ENCODE measurements at places on chromosomes 11 and 22.
A peak's percentile ranks its signal among the peaks of the same experiment; 100 is the strongest.

- DNase-seq = peak; percentile 13
Measured at GRCh38 chr11:1308743-1309497, 512 bp downstream of the TOLLIP start.

DNA sequence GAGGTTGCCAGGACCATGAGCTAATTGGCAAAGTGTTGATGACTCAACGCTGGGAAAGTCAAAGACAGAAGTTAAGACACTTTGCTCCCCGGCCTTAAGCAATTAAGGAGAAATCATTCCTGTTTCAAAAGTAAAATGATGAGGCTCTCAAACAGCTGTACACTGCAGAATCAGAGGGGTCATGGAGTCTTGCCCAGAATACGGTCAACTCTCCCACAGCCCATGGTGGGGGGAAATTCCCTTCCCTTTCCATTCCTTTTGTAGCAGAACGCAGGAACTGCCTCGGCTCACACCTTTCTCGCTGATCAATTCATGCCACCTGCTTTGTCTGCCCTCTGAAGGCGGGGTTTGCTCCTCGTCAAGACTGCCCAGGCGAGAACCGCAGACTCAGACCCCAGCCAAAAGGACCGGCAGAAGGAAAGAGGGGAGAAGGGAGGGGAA is 52.8 kb downstream of the MN1 start:
- DNase-seq = no peak

GRCh38 chr22:31138126-31138525 is 2.2 kb downstream of the PLA2G3 start:
- no peak for DNase-seq

DNA sequence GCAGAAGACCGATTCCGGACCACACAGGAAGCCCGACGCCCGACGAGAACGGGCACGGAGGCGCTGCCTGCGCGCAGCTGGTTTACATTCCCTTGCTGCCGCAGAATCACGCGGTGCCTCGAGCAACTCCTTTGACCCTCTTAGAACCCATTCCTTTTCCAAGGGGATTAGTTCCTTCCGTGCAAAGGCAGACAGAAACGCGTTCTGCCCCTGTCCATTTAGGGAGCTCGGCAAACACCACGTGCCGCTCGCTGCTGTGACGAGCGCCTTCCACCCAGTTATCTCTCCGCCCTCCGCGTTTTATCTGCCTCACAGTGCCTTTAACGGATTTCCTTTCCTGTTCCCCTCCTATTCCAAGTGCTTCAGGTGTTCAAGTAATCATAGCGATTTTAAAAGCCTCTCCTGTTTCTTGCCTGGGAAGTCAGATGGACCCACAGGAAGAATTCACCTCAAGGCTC is 24.1 kb upstream of the MICAL3 start:
- no peak for DNase-seq

DNA sequence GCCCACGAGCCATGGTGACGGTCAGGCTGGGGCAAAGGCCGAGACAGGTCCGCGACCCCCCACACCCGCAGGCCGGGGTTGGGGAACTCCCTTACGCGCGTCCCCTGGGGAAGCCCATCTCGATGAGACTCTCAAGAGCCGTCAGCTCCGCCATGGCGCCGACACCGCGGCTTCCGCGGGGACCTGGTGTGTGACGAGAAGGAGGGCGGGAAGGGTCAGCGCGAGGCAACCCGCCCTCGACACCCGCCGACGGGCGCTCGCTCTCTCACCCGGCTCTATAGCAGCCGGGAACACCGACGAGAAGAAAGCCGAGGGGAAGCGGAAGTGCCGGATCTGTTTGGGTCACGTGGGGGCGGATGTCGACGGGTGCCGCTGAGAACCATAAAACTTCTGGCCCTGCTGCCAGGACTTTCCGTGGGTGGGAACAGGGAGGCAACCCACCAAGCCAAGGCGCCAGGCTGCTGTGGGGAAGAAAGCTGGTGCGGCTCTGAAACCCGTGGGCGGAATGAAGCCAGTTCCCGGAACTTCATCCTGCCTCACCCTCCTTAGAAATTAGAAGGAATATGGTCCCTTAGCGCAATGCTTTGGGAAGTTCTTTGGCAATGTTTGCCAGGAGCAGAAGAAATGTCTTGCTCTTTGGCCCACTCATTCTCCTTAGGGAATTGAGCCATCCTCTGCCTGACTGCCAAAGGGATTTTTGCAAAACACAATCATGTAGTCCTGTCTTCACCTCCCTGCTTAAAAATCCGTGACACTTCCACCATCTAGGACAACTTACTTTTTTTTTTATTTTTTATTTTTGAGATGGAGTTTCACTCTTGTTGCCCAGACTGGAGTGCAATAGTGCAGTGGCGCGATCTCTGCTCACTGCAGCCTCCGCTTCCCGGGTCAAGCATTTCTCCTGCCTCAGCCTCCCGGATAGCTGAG is at the start of gene UBXN1:
Gene UBXN1, minus strand, starts transcription at position 304 of the 927 bp plus-strand sequence. Its CDS starts 150 bp downstream, at position 154.
- peak; percentile 89 for DNase-seq

DNA sequence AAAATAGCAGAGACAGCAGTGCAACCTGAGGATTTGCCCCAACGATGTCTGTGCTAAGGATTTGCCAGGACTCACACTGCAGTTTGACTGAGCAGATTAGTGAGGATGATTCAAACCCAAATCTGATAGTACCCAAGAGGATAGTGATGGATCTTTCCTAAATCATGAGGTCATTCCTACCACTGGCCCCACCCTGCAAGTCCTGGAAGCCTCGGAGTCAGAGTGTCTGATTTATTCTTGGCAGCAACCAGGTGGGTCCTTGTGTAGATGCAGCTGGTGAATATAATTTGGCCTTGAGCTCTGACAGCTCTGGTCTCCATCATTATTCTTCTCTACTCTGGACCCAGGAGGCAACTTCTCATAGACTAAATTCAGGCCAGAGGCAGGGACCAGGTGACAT is 179.3 kb upstream of the RAG2 start:
- DNase-seq = no peak

- peak; percentile 47 for DNase-seq
Measured at GRCh38 chr11:88327462-88328143, 9.9 kb downstream of the CTSC start.

- no peak for DNase-seq
Measured at GRCh38 chr11:78907636-78908035, 333.0 kb upstream of the NARS2 start.

DNA sequence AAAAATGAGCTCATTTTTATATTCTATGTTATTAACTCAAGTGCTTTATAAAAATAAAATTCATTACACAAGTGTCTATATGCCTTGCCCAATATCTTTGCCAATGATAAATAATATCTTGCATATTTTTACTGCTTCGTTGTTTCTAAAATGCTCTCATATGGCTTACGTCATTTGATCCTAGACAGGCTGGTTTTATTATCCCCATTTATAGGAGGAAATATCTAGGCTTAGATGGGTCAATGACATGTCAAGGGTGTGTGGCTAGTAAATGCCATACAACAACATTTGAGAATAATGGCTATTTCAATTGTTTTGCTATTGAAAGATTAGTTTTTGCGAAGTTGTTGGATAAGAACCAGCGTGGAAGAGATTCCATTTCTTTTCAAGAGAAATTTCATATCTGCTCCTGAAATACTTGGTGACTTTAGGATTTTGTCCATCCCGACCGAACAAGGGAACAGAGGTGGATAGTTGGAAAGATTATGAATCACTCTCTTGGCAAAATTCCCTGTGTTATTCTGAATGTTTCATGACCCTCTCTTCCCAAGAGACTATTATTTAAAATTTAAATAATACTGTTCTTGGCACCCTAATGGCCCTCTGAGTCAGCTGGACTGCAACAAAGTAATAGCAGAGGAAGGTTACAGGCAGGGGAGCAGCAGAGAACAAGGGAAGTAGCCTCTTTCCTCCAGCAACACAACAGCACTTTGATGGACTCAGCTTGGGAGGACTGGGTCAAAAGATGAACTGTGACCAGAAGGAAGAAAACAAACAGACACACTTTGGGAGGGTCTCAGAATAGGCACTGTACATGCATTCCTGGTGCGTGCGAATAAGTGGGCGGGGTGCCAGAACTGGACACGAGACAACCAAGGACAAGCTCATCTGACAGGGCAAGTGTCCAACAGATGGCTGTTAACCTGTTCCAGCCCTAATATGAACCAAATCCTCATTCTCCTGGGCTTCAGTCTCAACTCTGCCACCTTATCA is 94.5 kb downstream of the ME3 start:
- DNase-seq = no peak

- DNase-seq = no peak
Measured at GRCh38 chr22:42184852-42185251, 54.2 kb upstream of the CYP2D6 start.

- DNase-seq = no peak
Measured at GRCh38 chr11:36270701-36271100, 18.5 kb downstream of the COMMD9 start.

GRCh38 chr22:19118329-19118880 is 3.8 kb downstream of the DGCR2 start:
- peak; percentile 90 for DNase-seq

- DNase-seq = peak; percentile 83
Measured at GRCh38 chr11:64268893-64269539, 15.4 kb downstream of the BAD start.

DNA sequence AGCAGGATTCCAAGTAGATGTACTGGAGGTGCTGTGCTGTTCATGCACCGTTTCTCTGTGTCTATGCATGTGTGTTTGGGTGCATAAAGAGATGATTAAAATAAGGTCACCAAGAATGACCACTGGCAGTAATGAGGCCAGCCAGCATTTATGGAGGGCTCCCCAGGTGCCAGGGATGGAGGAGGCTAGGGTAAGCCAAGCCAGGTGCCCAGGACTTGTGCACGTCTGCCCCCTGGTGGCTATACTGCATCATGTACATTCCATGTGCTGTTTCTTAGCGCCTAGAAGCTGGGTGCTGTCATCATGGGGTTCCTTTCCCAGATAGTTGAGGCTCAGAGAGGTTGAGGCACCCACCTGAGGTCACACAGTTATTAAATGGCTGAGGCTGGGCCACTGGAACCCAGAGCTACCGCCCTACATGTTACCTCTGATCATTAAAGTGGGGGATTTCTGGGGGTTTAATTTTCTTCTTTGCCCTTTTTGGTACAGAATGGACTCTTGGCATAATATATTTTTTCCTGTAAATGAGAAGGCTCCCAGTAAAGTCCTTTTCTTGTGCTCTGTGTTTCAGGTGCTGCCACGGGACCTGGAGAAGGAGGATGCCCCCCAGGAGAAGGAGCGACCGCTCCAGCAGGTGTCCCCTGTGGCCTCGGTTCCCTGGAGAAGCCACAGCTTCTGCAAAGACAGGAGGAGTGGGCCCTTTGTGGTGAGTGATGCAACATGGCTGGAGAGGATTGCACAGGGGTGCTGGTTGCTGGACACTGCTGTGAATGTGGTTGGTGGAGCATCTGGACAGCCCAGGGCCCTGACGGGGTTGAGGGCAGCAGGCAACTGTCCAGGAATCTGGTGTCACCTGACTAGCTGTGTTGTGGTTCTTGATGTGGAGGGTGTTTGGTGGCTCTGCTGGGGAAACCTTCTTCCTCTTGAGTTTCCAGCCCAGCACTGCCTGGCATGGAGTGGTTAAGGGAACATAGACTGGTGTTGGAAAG is 96.4 kb downstream of the KIAA1671 start:
- peak; percentile 69 for DNase-seq

GRCh38 chr11:64854534-64855502 is 10.4 kb upstream of the CDC42BPG start:
- no peak for DNase-seq

GRCh38 chr11:85874265-85874664 is 19.1 kb downstream of the CCDC83 start:
- DNase-seq = no peak

All from GM12865 (cell line).